ENCODE measurements at places on chromosomes 4 and X.

GRCh38 chrX:37767430-37767829, 12.4 kb upstream of the CYBB start:
- no peak for DNase-seq

GRCh38 chrX:39616731-39617130, 481.0 kb downstream of the BCOR start:
- no peak for DNase-seq

GRCh38 chr4:29549342-29549741, 1170.8 kb upstream of the PCDH7 start:
- DNase-seq: no peak

GRCh38 chrX:71532078-71532752, 689 bp upstream of the OGT start:
- peak; percentile 51 for DNase-seq

DNA sequence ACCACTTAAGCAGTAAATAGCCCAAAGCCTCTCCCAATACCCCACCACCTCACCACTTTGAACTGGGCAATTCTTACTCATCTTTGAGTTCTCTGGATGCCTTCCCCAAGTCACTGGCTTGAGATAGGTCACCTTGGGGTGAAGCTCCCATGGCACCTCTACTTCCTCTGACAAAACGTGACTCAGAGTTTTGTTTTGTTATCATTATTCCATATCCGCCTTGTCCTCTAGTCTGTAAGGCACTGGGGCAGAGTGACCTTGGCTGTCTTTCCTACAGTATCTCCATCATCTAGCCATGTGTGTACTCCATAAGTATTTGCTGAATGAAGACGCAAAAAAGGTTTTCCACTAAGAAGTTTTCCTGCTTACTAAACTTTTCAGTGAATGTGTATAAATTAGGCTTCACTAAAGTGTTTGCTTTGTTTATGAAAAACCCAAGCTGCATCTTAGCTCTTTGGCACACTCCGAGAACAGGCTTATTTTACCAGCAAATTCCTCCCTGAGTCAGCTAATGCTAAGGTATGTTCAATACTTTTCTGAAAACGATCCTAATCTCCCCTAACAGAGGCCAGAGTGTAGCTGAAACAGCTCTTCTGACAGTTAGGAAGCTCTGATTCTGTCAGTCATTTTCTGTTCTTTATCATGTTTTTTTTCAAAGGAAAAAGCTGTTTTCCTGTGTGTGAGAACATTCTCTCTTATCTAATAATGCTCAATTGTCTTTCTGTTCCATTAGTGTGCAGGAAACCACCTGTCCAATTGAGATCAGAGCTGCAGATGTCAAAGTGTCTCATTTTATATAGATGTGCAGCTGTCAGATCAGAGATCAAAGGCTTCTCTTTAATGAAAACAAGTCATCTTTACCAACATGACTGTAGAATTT, 30.2 kb upstream of the TSPAN5 start:
- DNase-seq: peak; percentile 9

GRCh38 chr4:179536694-179537093, 2094.5 kb upstream of the AGA start:
- no peak for DNase-seq

DNA sequence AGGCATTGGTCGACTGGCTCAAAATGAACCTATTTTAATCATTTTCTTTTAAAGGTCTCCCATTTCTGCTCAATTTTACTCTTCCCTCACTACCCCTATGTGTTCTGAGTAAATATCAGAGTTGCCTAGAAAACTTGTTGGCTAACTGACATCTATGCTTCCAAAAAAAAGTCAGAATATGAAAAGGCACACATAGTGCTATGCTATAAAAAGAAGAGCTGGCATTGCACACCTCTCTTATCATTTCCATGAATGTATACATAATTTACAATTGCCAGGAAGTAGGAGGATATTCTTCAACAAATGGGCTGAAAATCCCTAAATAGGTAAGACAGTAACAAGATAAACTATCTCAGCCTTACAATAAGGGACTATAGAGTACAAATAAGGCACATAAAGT, 70.2 kb downstream of the FRYL start:
- no peak for DNase-seq

GRCh38 chrX:107646735-107647134, 18.4 kb downstream of the PRPS1 start:
- no peak for DNase-seq

DNA sequence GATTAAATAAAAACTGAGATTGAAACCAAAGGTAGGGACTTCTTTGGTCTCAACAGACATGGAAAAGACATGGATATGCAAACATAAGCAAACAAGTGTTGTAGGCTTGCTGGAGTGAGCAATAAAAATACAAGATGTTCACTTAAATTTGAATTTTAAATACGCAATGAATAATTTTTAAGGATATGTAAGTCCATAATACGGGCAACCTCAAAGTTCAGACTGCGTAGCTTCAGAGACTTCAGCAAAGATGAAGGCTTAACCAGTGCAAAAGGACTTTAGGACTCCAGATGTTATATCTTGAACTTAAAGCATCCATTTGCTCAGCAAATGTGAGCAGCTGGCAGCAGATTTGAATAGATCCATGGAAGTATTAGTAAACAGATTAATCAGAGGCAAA, 549.3 kb downstream of the ARAP2 start:
- DNase-seq: no peak

DNA sequence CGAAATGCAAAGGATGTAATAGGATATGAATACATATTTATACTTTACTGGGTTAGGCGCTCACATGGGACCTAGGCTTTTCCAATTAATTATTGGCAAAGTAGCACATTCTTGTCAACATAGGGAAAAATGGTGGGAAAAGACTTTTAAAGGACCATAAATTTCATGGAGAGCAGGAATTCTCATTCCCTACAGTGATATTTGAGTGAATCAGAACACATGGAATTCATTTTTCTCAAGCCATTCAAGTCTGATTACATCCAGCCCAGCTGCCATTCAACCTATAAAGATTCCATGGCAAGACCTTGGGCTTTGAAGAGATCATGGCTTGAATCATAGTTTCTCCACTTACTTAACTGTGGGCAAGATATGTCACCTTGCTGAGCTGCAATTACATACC, 150.4 kb downstream of the SOWAHB start:
- DNase-seq: no peak

DNA sequence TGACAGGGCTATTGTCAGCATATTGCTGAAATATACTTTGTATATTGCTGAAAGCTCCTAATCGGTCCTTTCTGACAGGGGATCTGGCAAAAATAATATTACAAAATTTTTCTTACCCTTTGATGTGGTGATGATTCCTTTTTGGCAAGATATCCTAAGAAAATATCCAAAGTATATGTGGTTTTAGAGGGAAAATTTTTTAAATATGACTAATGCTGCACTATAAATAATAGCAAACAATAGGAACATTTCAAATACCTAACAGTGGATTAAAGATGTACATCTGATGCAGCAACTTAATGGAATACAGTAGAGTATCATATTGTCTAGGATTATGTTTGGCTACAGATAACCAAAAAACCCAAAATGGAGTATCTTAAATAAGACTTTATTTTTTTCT, 49.6 kb downstream of the RRAGB start:
- no peak for DNase-seq

DNA sequence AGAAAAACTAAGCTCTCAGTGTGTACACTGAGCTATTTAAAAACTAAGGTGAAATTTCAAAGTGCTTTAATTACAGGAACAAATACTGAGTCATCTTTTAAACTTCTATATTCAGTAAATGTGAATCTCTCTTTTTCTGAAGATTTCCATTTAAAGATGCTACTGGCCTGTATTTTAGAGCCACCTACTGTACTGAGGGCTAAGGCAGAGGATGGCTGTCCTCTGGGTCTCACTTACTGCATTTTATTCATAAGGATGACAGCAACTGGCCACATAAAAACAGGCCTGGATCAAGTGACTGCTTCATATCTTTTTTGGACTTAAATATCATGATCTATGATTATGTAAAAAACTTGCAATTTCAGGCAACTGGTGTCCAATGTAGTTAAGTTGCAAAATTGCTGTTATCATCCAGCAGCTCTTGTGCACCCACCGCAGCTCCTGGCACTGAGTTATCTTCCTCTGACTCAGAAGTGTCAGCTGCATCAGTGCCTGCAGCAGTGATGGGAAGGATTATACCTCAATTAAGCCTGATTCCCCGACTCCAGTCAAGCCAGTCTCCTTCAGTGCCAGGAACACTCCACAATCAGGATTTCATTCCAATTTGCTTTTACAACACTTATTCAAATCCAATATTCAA, 1073.7 kb downstream of the PDHA2 start:
- DNase-seq: no peak

- DNase-seq: no peak
Measured at GRCh38 chrX:95885074-95885473, 799.6 kb upstream of the DIAPH2 start.

- no peak for DNase-seq
Measured at GRCh38 chr4:138399081-138399480, 156.9 kb upstream of the SLC7A11 start.

- no peak for DNase-seq
Measured at GRCh38 chr4:126740687-126741086, 892.1 kb upstream of the INTU start.

GRCh38 chr4:138976526-138976925, 39.1 kb upstream of the NOCT start:
- DNase-seq: no peak

GRCh38 chr4:164207460-164207859, 546.5 kb upstream of the SMIM31 start:
- DNase-seq: no peak

- DNase-seq: no peak
Measured at GRCh38 chr4:28247805-28248204, 1387.2 kb downstream of the STIM2 start.

- DNase-seq: no peak
Measured at GRCh38 chr4:151688003-151688784, 72.6 kb downstream of the GATB start.

GRCh38 chr4:30436394-30436793, 283.8 kb upstream of the PCDH7 start:
- DNase-seq: no peak

- no peak for DNase-seq
Measured at GRCh38 chr4:177569434-177569833, 127.2 kb upstream of the AGA start.

DNA sequence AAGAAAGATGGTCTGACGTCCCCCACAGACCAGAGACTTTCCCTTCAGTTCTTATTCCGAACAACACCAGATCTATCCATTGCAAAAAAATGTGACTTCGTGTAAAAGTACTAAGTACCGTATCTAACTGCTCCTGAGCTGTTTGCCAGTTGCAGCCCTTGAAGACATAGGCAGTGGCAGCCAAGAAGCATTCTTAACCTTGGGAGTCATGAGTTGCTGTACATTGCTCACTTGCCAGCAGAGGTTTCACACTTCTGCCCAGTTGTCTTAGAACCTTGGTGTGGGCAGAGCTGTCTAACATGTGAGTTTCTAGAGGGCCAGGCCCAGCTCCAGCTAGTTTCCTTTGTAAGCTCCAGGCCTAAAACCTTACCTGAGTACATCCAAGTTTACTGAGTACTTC, 10.5 kb upstream of the CHRDL1 start:
- no peak for DNase-seq

GRCh38 chrX:100081503-100081902, 328.6 kb downstream of the PCDH19 start:
- no peak for DNase-seq

DNA sequence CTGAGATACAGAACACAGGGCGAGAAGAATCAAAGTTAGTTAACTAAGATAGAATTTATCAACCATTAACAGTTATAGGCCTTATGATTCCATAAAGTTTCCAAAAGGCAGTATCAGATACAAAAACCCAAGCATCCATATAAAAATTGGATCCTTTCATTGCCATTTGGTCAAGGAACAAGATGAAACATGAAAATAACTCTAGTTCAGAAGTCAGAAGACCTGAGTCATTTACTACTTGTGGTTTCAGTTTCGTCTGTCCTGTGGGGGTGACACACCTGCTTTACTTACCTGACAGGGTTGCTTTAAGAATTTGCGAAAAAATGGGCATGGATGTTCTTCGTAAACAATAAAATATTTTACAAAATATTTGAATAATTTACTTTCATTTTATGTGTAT, 130.8 kb downstream of the ANAPC10 start:
- no peak for DNase-seq

GRCh38 chr4:181345931-181346330, 897.3 kb upstream of the TENM3 start:
- DNase-seq: no peak

- DNase-seq: no peak
Measured at GRCh38 chrX:24934279-24934678, 81.5 kb downstream of the ARX start.

DNA sequence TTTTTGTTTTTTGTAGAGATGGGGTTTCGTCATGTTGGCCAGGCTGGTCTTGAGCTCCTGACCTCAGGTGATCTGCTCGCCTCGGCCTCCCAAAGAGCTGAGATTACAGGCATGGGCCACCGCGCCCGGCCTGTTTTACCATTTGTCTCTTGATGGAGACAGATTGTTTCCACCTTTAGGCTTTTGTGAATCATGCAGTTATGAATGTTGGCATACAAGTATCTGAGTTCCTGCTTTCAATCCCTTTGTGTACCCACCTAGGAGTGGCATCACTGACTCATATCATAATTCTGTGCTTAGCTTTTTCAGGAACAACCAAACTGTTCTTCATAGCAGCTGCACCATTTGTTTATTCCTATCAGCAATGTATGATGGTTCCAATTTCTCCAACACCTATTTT, 20.2 kb upstream of the MGST2 start:
- DNase-seq: no peak

GRCh38 chr4:119039779-119040178, 95.9 kb upstream of the MYOZ2 start:
- DNase-seq: no peak

GRCh38 chrX:137479386-137479785, 86.5 kb upstream of the ZIC3 start:
- no peak for DNase-seq
